ENCODE measurements at places on chromosomes 13 and 19.

GRCh38 chr13:68048802-68049359, 818.7 kb upstream of the PCDH9 start:
- no peak for DNase-seq

DNA sequence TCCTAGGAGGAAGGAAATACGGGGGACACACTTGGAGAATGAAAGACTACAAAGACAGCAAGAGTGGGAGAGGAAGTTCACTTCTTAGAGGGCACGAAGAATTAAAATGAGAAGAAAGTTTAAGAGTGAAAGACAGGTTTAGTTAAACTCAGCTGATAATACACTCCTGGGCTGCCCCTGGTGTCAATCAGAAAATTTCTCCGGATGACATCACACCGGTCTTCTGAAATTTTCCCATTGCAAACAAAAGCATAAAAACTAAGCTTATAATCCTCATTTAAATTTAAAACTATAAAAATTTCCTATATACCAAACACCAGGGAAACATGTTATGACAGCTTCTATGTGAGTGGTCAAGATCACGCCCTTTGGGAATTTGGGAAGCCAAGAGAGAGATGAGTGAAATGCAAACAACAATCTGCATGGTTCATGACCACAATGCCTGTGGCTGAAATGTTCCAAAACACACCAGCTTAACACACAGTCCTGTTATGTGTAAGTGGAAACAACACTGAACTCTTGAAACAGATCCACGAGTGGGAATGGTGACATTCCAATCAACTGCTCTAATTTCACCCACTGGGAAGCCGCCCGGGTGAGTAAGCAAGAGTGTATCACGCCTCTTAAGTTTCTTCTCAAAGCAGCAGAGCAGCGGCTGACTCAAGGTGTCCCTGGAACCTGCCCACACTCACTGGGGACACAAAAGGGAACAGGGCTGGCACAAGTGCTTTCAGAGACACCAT, 49.0 kb downstream of the BRD4 start:
- DNase-seq: no peak

DNA sequence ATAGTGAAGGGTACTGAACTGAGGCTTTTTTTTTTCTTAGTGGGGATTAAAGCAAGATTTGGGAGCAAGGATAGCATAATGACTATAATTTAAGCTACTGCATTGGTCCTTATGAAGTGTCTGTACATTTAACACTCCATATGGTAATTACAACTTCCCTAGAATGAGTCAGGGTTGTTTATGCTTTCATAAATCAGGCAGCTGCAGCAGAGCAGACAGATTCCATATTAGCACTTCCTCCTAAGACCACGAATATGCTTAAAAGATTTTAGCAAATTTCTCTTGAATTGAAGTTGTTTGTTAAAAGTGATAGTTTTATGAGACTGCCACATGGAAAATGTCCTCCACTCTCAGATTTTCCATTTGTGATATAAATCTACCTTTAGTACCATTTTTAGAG, 401.1 kb upstream of the SPRY2 start:
- no peak for DNase-seq

GRCh38 chr13:104522235-104523072, 1456.2 kb upstream of the SLC10A2 start:
- DNase-seq: no peak

DNA sequence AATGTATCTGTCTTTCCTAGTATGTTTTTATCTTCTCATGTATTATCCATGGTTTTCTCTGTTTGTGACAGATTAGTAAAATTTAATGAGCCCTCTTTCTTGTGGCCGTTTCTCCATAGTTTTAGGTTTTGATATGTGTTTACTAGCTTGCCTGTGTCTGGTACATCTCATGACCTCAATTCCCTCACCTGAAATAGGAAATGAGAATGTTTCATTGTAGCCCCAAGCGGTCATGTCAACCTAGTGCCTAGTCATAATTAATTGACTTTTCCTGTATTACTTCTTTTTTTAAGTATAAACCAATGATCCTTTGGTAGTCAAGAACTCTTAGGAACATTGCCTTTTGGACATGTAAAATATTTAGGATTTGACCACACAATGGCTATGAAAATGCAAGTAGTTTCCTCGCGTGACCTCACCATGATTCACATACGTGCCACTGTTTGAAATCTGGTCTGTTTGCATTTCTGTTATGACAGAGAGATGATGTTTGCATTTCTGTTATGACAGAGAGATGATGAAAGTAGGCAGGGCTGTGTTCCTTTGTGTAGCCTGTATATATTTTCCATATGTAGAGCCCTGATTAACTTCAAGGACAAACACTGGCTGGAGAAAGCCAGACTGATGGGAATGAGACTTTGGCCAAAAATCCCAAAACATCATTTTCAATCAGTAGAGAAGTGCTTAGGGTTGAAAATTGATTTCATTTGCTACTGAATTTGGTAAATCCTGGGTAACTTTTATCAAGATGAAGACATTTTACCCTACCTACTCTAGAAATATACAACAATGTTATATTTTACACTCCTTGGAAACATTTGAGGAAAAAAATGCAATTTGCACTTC, 104.8 kb downstream of the TNFRSF19 start:
- DNase-seq: no peak

DNA sequence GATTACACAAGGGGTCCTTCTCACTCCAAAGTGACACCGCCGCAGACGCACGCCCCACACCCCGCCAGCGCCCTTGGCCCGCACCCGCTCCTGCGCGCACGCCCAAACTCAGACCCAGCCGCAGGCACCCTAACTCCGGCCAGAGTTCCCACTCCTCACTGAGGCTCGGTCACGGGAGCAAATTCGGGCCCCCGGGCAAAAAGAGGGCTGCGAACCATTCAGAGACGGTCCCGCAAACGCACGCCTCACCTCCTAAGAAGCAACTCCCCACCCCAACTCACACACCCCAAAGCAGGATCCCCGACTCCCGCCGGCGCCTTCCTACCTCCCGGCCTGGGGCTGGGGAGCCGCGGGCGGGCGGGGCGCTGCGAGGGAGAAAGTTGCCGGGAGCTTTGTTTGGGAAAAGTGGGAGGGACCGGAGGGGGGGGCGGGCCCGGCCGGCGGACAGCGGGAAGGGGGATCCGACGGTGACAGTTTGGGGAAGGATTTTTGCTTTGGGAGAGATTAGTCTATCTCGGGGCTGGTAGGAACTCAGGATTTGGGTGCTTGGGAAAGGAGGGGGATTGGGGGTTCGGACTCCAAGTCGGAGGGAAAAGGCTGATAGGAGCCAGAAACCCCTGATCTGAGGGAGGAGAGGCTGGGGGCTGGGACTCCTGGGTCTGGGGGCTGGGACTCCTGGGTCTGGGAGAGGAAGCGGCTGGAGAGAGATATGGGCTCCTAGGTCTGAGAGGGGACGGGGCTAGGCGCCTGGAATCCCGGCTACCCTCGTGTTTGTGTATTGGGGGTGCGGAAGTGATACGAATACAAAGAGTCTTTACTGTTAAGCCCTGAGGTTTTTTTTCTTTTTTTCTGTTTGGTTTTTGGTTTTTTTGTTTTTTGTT, at the start of gene TEAD2:
TSS of gene TEAD2 (minus strand) at position 369 of the 881 bp plus-strand sequence. CDS start 2,341 bp downstream, outside the sequence.
- DNase-seq: no peak

GRCh38 chr19:7916103-7916954, 1.7 kb downstream of the TGFBR3L start:
- peak; percentile 52 for DNase-seq

GRCh38 chr19:34577531-34578101, 96.1 kb downstream of the WTIP start:
- no peak for DNase-seq

DNA sequence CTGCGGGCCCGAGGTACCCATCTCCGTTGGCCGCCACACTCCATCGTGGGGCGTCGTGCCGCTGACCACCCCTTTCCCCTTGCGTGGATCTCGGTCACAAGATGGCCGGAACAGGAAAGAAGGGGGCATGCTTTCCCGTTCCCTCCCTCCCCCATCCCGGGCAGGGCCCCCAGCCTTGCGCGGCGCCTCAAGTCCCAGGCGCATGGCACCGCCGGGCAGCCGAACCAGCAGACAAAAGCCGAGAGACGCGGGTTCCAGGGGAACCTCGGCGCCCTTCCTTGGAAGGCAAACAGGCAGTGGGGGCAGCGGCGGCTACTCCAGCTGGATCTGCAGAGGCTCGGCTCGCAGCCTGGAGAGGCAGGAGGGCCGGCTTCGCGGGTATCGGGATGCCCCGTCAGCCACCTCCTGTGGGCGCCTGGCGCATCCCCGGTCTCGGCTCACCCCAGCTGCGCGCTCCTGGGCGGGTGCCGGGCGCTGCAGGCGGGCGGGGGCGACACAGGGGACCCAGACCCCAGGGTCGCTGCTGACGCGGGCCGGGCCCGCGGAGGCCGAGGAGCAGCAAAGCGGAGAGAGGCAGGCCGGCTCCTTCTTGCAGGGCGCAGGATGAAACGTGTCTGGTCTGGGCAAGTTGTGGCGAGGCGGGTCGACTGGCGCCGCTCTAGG, 439 bp downstream of the DZIP1 start:
- no peak for DNase-seq

DNA sequence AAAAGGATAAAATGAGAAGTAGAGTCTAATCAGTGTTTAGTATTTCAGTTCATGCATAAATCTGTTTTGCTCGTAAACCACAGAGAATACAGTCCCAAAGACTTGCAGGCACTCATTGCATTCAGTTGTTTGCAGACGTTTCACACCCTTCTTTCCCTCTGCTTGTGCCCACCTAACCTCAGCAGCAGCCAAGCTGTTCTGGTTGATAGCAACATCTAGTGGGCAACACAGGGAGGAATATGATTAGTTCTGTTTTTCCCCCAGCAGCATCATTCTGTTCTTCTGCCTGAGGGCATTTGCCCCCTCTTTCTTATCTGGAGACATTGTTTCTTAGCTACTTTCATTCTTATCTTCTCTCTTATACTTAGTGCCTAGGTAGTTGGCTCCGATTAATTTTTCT, 135.6 kb downstream of the PAN3 start:
- DNase-seq: peak; percentile 46

GRCh38 chr13:79941752-79942151, 399.2 kb downstream of the SPRY2 start:
- DNase-seq: no peak

DNA sequence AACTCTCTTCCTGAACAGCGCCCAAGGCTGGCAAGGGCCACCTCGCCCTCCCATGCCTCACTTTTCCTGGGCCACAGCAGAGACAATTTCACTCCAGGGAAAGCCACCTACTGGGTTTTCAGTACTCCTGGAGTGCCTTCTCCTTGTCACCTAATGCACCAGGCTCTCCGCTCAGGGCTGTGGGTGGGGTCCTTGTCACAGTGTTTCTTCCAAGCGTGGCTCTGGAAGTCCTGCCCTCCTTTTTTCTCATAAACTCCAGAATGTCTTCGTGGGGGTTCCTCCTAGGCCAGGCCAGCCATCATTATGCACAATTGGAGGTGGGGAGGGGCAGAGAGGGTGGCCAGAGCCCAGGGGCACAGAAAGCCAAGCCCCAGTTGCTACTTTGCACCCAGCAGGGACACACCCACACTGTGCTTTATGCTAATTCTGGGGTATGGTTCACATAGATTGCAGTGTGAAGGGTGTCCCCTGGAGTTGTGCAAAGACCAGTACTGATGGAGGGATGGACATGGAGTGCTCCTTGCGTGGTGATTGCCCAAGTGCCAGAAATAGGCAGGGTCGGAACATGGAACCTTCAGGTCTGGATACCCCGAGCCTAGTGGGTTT, 78.8 kb downstream of the CHST8 start:
- no peak for DNase-seq

DNA sequence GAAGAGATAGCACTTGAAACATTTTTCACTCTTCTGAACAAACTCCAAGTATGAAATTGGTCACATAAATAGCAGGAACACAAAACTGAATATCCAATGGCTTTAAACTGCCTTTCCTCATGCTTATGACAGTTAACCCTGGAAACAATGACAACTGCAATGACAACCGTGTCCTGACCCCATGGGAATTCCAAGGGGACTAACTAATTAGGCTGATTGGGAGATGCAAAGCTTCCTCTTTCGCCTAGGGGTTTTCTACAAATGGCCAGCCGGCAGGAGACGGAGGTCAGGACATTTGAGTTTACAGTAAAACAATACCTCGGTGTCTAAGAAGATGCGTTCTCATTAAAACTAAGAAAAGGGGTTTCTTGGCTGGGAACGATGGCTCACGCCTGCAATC, 53.0 kb upstream of the URAD start:
- DNase-seq: no peak

DNA sequence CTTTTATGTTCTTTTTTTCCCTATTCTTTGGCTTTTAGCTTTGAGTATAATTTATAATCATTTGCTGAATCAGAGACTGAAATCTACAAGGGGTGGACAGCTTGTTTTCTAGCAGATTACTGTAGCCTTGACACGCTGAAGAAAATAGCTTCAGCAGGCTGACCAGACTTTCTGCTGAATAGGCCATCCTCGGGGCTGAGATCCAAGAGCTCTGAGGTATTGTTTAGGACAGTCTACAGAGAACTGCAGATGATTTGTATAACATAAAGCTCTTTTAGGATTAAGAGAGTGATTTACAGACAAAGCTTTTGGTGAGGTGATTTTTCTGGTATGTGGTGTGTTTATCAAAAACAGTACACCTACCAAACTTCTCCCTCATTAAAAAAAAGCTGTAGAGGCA, 16.8 kb downstream of the POLR1D start:
- no peak for DNase-seq

DNA sequence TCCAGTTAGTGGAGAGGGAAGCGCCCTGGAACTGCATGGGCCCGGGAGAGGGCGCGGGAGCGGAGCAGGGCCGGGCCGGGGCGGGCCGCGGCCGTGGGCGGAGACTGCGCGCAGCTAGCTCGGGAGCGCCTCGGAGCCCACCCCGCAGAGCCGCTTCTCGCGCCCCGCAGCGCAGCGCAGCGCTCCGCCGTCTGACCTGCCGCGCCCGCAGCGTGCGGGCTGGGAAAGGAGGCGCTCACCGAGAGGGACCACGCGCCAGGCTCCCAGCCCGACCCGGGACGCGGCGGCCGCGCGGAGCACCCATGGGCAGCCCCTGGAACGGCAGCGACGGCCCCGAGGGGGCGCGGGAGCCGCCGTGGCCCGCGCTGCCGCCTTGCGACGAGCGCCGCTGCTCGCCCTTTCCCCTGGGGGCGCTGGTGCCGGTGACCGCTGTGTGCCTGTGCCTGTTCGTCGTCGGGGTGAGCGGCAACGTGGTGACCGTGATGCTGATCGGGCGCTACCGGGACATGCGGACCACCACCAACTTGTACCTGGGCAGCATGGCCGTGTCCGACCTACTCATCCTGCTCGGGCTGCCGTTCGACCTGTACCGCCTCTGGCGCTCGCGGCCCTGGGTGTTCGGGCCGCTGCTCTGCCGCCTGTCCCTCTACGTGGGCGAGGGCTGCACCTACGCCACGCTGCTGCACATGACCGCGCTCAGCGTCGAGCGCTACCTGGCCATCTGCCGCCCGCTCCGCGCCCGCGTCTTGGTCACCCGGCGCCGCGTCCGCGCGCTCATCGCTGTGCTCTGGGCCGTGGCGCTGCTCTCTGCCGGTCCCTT, at the start of gene MLNR:
TSS of gene MLNR (plus strand) at position 303 of the 820 bp plus-strand sequence. CDS start at position 303, 0 bp downstream.
- DNase-seq: no peak

All from NB4 (cell line).